ENCODE measurements at places on chromosomes 5 and 9.
A peak's percentile ranks its signal among the peaks of the same experiment; 100 is the strongest.

GRCh38 chr5:40365342-40366330 is 314.1 kb upstream of the PTGER4 start:
- no peak for DNase-seq

- no peak for DNase-seq
Measured at GRCh38 chr9:78932849-78933627, 636.1 kb downstream of the PSAT1 start.

DNA sequence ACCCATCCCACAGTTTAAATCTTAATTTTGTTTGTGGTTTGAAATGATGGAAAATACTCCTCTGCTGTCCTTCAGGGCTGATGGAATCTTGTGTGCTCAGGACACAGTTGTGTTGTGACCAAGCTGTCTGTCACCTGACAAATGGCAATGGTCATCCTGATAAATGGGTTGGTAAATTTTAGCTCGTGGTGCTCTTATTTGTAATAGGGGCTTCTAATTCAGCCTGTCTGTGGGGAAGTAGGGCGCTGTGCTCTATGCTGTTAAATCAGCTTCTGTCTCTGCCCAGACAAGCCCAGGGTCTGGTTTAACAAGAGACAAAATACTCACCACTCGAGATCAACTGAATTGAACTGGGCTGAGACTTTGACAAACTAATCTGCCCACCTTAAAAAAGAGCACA is 4.5 kb downstream of the LRRTM2 start:
- DNase-seq: peak; percentile 33

DNA sequence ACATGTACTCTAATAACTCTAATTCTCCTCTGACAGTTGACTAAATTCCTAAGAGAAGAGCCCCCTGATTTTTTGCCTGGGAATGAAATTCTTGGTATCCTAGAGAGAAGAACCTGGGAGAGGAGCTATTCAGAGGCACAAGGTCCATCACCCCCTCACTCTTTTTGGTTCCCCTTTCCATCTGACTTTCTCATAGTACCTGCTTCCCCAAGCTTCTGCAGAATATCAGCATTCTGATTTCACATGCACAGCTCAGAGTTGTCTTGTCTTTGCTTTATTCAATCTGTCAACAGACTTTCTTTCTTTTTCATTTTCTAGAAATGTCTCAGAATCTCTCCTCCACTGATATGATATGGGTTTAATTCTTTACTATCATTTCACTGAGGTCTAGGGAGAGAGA is 141.5 kb upstream of the FBXL17 start:
- DNase-seq: no peak

DNA sequence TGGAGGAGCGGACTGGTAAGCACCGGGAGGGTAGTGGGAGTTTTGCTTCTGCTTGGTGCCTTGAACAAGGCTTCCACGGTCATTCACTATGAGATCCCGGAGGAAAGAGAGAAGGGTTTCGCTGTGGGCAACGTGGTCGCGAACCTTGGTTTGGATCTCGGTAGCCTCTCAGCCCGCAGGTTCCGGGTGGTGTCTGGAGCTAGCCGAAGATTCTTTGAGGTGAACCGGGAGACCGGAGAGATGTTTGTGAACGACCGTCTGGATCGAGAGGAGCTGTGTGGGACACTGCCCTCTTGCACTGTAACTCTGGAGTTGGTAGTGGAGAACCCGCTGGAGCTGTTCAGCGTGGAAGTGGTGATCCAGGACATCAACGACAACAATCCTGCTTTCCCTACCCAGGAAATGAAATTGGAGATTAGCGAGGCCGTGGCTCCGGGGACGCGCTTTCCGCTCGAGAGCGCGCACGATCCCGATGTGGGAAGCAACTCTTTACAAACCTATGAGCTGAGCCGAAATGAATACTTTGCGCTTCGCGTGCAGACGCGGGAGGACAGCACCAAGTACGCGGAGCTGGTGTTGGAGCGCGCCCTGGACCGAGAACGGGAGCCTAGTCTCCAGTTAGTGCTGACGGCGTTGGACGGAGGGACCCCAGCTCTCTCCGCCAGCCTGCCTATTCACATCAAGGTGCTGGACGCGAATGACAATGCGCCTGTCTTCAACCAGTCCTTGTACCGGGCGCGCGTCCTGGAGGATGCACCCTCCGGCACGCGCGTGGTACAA is 556 bp downstream of the PCDHGC3 start:
- peak; percentile 84 for DNase-seq

GRCh38 chr5:82476155-82476554 is 198.0 kb upstream of the RPS23 start:
- no peak for DNase-seq

GRCh38 chr5:136200761-136201160 is 7.8 kb upstream of the SMIM32 start:
- DNase-seq: no peak

GRCh38 chr5:21810737-21811316 is 1042.3 kb downstream of the CDH12 start:
- DNase-seq: peak; percentile 8

- DNase-seq: no peak
Measured at GRCh38 chr9:121622387-121623203, 28.8 kb upstream of the DAB2IP start.

GRCh38 chr9:79116709-79117108 is 455.1 kb upstream of the TLE4 start:
- no peak for DNase-seq

Data from myocyte (in vitro differentiated cells).